ENCODE measurements at places on chromosomes 5 and 9.
A peak's percentile ranks its signal among the peaks of the same experiment; 100 is the strongest.

- DNase-seq, result no peak
Observed at GRCh38 chr9:105994970-105995369, 300.6 kb downstream of the TMEM38B start.

DNA sequence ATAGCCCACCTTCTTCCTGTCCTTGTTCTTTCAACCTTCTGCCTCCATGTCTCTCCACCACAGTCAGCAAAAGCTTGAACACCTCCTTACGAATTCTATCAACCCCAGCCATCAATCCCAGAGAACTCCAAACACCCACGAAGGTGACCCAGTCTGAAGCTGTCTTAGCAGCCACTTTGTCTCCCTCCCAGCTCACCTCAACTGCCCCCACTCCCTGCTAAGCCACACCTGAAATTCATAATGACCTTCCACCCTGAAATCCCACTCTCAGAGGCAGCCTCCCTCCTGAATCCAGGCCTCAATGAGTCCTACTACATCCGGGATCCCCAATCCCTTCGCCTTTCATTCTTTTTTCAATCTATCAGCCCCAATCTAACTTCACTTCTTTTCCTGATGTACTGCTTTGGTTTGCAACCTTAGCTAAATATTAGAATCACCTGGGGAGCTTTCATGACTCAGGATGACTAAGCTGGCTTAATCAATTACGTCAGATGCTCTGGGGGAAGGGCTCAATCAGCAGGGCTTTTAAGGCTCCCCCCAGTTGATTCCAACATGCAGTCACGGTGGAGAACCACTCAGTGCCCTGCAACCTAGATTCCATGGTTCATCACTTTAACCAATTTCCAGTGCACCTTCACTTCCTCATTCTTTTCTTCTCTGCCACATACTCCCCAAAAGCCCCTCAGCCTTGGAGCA lies 32.2 kb downstream of the BHMT start:
- DNase-seq, result no peak

DNA sequence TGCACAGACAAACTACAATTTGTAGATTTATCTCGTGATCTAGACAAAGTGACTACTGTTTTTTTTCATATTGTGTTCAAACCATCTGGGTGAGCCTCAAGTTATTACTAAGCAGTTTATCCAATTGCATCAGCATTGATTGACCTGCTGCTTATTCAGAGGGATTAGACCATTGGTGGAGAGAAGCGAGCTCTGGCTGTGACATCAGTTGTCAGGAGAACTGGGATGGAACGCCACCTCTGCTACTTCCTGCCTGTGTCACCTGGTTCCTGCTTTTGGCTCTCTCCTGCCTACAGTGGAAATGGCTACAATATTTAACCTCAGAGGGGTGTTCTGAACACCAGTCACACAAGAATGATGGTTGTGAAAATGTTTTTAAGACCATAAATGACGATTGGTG lies 12.1 kb downstream of the NR4A3 start:
- DNase-seq, result no peak

GRCh38 chr9:79577969-79578723 lies 6.4 kb downstream of the TLE4 start:
- no peak for DNase-seq

DNA sequence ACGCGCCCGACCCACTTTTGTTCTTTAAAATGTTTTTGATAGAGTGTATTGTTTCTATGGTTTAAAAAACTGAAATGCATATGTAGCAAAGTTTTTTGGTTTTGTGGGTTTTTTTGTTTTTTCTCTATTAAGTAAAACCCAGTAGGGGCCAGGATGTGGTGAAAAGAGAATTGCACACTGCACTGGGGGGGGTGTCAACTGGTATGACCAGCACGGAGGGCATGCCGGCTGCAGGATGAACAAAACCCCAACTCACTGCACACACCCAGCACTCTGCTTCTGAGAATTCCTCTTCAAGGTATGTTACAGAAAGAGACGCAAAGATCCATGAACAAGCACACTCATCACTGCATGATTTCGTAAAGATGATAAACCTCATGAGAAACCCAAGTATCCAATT lies 75.0 kb downstream of the STK10 start:
- peak; percentile 77 for DNase-seq

DNA sequence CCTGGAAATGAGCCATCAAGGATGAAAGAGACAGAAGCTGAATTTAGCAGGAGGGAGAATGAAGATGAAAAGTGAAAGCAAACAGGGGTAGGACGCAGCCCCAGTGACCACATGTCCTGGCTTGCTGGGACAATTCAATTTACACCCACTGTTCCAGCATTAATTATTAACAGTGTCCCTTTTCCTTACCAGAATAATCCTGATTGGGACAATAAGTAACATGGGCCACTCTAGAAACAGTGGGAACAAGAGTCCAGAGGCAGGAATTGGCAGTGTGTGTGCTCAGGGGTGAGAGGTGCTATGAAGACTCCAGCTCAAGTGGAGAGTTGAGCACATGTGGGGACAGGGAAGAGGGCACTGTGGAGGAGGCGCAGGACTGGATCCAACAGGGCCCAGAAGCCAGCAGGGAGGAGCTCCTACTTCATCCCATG lies 147.1 kb downstream of the C5orf15 start:
- DNase-seq, result no peak

- no peak for DNase-seq
Observed at GRCh38 chr9:128575916-128576315, 23.5 kb downstream of the SPTAN1 start.

DNA sequence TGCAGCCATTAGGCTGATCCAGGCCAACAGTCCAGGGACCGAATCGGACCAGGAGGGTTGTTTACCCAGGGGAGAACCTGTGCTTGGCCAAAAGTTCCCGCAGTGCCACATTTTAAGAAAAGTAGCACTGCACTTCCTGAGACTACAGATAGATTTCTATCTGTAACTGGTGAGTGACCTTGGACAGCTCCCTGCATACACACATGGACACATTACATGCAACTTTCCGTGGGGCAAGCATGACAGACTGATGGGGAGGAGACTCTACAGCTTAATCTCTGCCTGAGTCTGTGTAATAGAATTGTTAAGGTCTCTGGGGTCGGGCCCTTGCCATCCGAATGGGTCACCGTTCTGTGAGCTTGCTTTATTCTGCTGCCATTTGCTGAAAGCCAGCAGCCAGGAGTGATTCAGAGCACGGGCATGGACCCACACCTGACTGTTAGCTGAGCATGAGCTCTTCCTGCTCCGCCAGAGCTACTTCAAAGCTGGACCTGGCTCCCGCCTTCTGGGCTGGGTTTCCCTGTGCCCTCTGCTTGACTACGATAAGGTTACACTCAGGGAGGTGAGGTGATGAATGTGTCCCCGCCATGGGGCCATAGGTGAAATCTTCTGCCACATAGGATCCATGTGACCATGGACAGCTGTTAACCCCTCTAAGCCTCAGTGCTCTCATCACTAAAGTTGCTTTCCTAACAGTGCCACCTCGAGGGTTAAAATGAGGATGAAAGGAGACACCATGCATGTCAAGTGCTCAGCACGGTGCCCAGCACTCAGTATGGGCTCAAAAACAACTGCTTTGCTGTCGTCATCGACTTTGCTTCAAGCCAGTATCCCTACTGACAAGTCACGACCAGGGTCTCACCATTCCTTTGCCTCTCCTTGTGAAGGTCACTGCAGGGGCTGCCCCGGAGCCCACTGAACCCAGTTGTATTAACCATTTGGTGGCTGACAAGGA lies 200.0 kb downstream of the MELK start:
- no peak for DNase-seq

- DNase-seq, result no peak
Observed at GRCh38 chr9:131624636-131625507, 79.5 kb downstream of the PRRT1B start.

Measured in stimulated activated CD8-positive, alpha-beta memory T cell treated with anti-CD3 and anti-CD28 coated beads, Interleukin-15, amount 100 ng/mL, for 48 hours (primary cell).